ENCODE measurements at places on chromosomes 4 and X.

GRCh38 chr4:6195602-6196319 is 4.6 kb downstream of the JAKMIP1 start:
- DNase-seq: no peak

DNA sequence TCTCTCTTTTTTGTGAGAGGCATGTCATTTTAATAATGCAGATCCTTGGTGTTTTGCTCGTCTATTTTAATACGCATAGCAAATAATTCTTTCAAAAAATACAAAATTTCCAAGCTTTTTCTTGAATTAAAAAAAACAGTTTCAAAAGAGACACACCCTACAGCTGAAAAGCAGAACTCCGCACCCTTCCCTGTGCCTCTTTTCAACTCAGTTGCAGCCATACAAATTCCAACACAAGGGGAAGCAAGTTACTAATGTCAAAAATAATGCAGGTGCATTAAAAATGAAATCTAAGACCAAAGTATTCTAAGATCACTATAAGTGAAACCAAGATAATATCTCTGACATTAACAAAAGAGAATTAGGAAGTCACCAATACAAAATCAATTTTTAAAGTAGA is 66.6 kb downstream of the NR3C2 start:
- DNase-seq: no peak

DNA sequence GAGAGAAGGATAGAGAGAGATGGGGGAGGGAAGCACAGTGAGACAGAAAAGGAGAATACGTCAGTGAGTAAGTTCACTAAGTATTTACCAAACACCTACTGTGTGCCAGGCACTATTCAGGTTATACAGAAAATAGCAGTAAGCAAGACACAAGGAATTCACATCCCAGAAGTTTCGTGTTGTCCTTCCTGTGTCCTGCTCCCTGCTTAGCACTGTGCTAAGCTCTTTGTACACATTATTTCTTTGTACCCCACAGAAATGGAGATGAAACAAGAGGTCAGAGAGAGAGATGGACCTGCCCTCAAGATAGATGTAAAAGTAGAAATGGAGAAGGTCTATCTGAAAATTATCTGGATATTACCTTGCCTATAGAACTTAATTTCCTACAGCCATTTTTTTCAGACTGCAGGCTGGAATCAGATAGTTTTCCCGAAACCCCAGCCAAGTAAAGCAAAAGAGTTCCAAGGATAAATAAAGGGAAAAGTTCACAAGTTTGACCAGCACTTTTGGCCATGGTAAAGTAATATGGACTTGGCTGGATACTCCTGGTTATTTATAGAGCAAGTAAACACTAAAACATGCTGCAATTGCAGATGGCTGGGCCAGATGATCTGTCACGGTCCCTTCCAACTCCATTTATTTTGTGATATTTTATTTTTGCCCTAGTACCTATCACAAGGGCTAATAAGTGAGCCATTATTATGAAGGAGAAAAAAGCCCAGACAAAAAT is 353.7 kb upstream of the SLC7A11 start:
- peak; percentile 31 for DNase-seq

DNA sequence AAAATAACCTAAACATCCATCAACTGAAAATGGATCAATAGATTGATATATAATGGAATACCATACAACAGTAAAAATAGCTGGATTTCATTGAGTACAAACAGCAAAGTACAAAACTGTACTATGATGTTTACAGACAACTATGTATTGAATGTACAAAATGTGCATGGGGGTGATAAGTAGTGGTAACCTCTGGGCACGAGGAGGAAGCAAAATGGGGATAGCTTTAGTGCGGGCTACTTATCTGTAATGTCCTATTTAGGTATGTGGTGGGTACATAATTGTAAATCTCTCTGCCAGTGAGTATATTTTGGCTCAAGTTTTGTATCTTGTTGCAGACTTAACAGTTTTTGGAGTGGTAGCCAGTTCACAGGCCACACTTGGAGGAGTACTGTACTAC is 123.6 kb downstream of the STAG2 start:
- no peak for DNase-seq

- no peak for DNase-seq
Observed at GRCh38 chr4:6307891-6308290, 38.2 kb downstream of the WFS1 start.

DNA sequence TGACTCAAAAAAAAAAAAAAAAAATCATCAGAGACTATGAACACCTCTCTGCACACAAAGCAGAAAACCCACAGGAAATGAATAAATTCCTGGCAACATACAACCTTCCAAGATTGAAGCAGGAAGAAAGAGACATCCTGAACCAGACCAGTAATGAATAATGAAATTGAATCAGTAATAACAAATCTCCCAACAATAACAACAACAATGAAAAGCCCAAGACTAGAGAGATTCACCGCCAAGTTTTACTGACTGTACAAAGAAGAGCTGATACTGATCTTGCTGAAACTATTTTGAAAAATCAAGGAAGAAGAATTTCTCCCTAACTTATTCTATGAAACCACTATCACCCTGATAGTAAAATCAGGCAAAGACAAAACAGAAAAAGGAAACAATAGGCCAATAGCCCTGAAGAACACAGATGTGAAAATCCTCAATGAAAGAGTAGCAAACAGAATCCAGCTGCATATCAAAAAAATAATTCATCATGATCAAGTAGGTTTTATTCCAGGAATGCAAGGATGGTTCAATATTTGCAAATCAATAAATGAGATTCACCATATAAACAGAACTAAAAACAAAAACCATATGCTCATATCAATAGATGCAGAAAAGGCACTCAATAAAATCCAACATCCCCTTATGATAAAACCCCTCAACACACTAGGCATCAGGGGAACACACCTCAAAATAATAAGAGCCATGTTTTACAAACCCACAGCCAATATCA is 31.0 kb upstream of the PLK4 start:
- DNase-seq: no peak

- peak; percentile 64 for DNase-seq
Observed at GRCh38 chrX:129726307-129727111, 12.3 kb upstream of the XPNPEP2 start.

GRCh38 chr4:153241970-153242838 is 38.0 kb downstream of the TRIM2 start:
- peak; percentile 46 for DNase-seq

- peak; percentile 65 for DNase-seq
Observed at GRCh38 chr4:1232661-1233621, 16.0 kb downstream of the CTBP1 start.
